ENCODE measurements at places on chromosomes 11 and 22. TPM values are rescaled to one million over a fixed set of nuclear protein-coding genes. Genes with fewer than 3 reads are reported as not detected.

OR10AG1 gene
- not detected for total RNA-seq

GRCh38 chr11:32435152-32435480 is 223 bp downstream of the WT1 start:
- peak overlapping the region; percentile 74 for H3K27ac ChIP-seq
- H3K4me1 ChIP-seq: no peaks in the 10 kb centered on the region
- DNase-seq: no peak
- peaks cover 18% of the 10 kb centered on the region for H3K27me3 ChIP-seq
- H3K36me3 ChIP-seq: no peaks in the 10 kb centered on the region

- peak; percentile 18 for DNase-seq
- H3K27me3 ChIP-seq: peaks cover 17% of the 10 kb centered on the region
- H3K4me3 ChIP-seq: no peak overlapping the region
- no peaks in the 10 kb centered on the region for H3K36me3 ChIP-seq
- H3K27ac ChIP-seq: no peak overlapping the region
- peaks cover 5% of the 10 kb centered on the region for H3K4me1 ChIP-seq
Measured at GRCh38 chr22:29308791-29309262, 2.4 kb downstream of the GAS2L1 start.

GRCh38 chr22:47695176-47695575 is 932.7 kb downstream of the TBC1D22A start:
- no peaks in the 10 kb centered on the region for H3K4me1 ChIP-seq
- no peaks in the 10 kb centered on the region for H3K27me3 ChIP-seq
- H3K4me3 ChIP-seq: no peak overlapping the region
- H3K27ac ChIP-seq: no peak overlapping the region

MIAT gene
- total RNA-seq: 52.2 TPM

DNA sequence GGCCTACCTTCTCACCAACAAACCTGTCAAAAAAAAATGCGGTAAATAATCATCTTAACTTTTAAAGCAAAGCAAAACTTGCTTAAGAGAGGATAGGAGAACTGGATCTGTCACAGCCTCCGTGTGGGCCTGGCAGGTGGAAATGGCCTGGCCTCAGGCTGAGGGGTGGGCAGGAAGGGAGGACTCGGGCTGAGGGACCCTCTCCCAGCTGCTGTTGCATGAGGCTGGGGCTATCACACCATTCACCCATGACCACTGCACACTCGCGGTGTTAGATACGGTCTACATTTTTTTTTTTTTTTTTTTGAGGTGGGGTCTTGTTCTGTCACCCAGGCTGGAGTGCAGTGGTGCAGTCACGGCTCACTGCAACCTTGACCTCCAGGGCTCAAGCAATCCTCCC is 24.5 kb downstream of the ARHGAP1 start:
- H3K36me3 ChIP-seq: peaks cover 34% of the 10 kb centered on the region
- H3K4me1 ChIP-seq: peaks cover 64% of the 10 kb centered on the region
- no peak overlapping the region for H3K4me3 ChIP-seq
- no peak overlapping the region for H3K27ac ChIP-seq
- no peaks in the 10 kb centered on the region for H3K27me3 ChIP-seq

KRTAP5-9 gene
- total RNA-seq: not detected

DNA sequence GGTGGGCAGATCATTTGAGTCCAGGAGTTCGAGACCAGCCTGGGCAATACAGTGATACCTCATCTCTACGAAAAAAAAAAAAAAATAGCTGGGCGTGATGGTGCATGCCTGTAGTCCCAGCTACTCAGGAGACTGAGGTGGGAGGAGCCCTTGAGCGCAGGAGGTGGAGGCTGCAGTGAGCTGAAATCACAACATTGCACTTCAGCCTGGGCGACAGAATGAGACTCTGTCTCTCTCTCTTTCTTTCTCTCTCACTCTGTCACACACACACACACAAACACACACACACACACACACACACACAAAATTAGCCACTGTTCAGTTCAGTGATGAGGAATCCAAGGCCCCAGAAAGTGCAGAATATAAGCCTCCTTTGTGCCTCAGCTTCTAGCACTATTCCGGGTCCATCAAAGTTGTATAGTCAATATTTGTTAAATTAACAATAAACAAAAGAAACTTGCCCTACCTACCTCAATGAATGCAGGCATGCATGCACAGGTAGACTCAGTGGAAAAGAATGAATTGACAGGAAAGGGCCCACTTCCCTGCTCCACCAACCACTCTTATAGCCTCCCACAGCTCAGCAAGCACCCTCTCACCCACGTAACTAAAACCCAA is 3.9 kb upstream of the SMIM35 start:
- no peaks in the 10 kb centered on the region for H3K27me3 ChIP-seq
- H3K27ac ChIP-seq: no peak overlapping the region
- H3K36me3 ChIP-seq: no peaks in the 10 kb centered on the region
- no peak overlapping the region for H3K4me3 ChIP-seq
- DNase-seq: no peak
- H3K4me1 ChIP-seq: no peaks in the 10 kb centered on the region

- no peak overlapping the region for H3K27ac ChIP-seq
- no peaks in the 10 kb centered on the region for H3K36me3 ChIP-seq
- no peak overlapping the region for H3K4me3 ChIP-seq
- no peaks in the 10 kb centered on the region for H3K4me1 ChIP-seq
- H3K27me3 ChIP-seq: peaks cover 39% of the 10 kb centered on the region
Measured at GRCh38 chr11:119419834-119420492, 3.0 kb downstream of the THY1 start.

SLC22A12 gene
- not detected for total RNA-seq

- no peaks in the 10 kb centered on the region for H3K36me3 ChIP-seq
- no peak for DNase-seq
- no peaks in the 10 kb centered on the region for H3K27me3 ChIP-seq
- peaks cover 30% of the 10 kb centered on the region for H3K4me1 ChIP-seq
Measured at GRCh38 chr11:14309425-14310192, 49.4 kb downstream of the RRAS2 start.

GRCh38 chr11:103729617-103730016 is 306.8 kb upstream of the DDI1 start:
- no peak for DNase-seq
- H3K27me3 ChIP-seq: no peaks in the 10 kb centered on the region
- no peak overlapping the region for H3K4me3 ChIP-seq
- no peak overlapping the region for H3K27ac ChIP-seq
- no peaks in the 10 kb centered on the region for H3K36me3 ChIP-seq

- H3K27ac ChIP-seq: no peak overlapping the region
- no peaks in the 10 kb centered on the region for H3K36me3 ChIP-seq
- H3K4me1 ChIP-seq: no peaks in the 10 kb centered on the region
- DNase-seq: no peak
Measured at GRCh38 chr22:26974914-26975803, 317.8 kb downstream of the MIAT start.

DNA sequence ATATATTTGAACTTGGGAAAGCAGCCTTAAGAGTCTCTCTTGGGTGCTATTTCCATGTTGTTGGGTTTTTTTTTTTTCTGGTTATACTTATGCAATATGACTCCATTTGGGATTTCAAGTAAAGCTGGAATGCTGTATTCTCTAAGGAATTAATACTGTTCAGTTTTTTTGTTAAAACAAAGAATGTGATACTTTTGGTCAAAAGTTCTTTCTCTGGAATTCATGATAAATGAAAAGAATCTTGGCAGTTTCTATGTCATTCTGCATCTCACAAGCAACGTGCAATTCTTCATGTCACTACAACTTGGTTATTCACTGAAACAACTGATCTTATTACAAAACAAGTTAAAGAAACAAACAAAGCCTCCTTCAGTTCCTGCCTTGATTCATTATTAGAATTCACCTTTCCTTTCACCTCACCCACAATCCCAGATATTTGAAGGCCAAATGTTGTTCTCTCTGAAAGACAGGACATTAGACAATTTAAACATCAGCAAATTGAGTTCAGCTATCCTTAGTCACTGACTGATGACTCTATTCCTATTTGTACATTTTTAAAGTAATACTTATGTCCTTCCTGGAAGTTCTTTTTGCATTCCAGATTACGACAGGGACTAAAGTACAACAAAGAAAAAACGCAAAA is 176.2 kb downstream of the SBF2 start:
- no peak overlapping the region for H3K27ac ChIP-seq
- no peaks in the 10 kb centered on the region for H3K4me1 ChIP-seq
- no peaks in the 10 kb centered on the region for H3K27me3 ChIP-seq
- DNase-seq: no peak
- no peaks in the 10 kb centered on the region for H3K36me3 ChIP-seq
- H3K4me3 ChIP-seq: no peak overlapping the region

DNA sequence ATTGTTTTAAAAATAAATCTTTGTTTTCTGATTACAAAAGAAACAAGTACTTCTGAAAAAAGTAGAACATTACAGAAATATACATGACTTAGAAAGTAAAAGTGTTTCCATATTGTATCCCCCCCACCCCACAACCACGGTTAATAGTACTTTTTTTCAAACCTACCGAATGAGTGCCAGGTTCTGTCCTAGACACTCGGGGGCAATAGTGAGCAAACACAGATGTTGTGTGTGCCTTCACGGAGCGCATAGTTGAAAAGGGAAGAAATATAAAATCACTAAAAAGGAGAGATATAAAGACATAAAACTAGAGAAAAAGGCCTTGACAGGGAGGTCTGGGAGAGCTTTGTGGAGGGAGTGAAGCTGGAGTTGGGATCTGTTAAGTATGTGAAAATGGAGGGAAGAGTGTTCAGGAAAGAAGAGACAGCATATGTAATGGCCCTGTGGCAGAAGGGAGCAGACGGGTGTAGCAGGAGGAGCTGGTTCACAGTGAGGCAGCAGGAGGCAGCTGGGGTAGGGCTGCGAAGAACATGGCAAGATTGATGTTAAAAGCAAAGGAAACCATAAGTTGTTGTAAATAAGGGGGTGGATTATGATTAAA is 42.1 kb upstream of the ALX4 start:
- no peaks in the 10 kb centered on the region for H3K4me1 ChIP-seq
- DNase-seq: no peak
- no peak overlapping the region for H3K27ac ChIP-seq
- H3K27me3 ChIP-seq: no peaks in the 10 kb centered on the region
- no peak overlapping the region for H3K4me3 ChIP-seq

DNA sequence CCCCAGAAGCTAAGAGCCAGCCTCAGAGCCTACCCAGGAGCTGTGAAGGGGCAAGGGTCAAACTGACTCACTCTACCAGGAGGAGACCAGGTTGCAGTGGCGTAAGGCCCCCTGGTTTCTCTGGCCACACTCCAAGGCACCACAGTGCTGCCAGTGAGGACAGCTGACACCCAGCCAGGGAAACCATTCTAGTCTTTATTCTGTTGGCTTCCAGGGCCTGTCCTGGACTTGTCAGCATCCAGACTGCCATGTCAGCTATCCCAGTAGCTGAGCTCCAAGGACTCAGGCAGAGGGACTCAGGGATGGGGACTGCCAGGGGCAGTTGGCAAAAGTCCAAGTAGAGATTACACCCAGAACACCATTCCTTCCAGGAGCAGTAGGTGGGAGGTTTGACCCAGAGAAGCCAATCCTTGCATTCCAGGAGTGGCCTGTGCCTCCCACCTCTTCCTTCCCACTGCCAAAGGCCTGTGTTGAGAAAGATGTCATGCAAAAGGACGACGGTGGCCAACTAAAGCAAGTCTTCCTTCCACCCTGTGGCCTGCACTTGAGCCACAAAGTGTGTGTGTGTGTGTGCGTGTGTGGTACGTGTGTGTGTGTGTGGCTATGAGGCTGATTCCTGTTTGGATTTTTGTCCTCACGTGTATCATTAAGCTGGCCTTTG is 3.6 kb upstream of the MAPK8IP1 start:
- H3K27me3 ChIP-seq: no peaks in the 10 kb centered on the region
- no peak overlapping the region for H3K4me3 ChIP-seq
- DNase-seq: no peak
- H3K27ac ChIP-seq: no peak overlapping the region

- peaks cover 17% of the 10 kb centered on the region for H3K4me1 ChIP-seq
- no peaks in the 10 kb centered on the region for H3K36me3 ChIP-seq
- H3K4me3 ChIP-seq: no peak overlapping the region
- H3K27me3 ChIP-seq: no peaks in the 10 kb centered on the region
Measured at GRCh38 chr22:30892731-30893221, 75.8 kb downstream of the MORC2 start.

- H3K36me3 ChIP-seq: no peaks in the 10 kb centered on the region
- no peak overlapping the region for H3K4me3 ChIP-seq
- no peak overlapping the region for H3K27ac ChIP-seq
- peaks cover 10% of the 10 kb centered on the region for H3K4me1 ChIP-seq
- no peak for DNase-seq
- H3K27me3 ChIP-seq: peaks cover 8% of the 10 kb centered on the region
Measured at GRCh38 chr11:852762-853161, 10.1 kb downstream of the TSPAN4 start.

- no peaks in the 10 kb centered on the region for H3K4me1 ChIP-seq
- no peak overlapping the region for H3K4me3 ChIP-seq
- no peaks in the 10 kb centered on the region for H3K36me3 ChIP-seq
- DNase-seq: no peak
Measured at GRCh38 chr11:115996808-115997188, 492.6 kb upstream of the CADM1 start.

- H3K27ac ChIP-seq: no peak overlapping the region
- no peaks in the 10 kb centered on the region for H3K36me3 ChIP-seq
Measured at GRCh38 chr22:45072322-45072903, 62.6 kb upstream of the PHF21B start.

DNA sequence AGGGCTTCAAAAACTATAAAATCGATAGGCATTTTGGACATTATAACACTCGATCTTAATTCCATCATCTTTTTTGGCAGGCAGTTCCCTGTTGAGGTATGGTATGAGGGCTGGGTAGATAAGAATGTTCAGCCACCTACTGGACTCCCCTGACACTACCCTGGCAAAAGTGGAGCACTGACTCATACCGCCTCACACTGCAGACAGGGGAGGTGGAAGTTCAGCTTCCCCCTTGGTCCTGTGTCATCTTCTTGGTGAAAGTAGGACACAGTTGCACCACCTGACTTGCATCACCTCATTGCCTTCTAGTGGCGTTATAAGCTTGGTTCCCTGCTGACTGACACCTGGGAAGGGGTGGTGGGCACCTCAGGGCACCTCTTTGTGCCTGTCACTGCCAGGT is 30.4 kb downstream of the PAAF1 start:
- H3K36me3 ChIP-seq: peaks cover 12% of the 10 kb centered on the region
- H3K27ac ChIP-seq: no peak overlapping the region
- H3K27me3 ChIP-seq: no peaks in the 10 kb centered on the region

DNA sequence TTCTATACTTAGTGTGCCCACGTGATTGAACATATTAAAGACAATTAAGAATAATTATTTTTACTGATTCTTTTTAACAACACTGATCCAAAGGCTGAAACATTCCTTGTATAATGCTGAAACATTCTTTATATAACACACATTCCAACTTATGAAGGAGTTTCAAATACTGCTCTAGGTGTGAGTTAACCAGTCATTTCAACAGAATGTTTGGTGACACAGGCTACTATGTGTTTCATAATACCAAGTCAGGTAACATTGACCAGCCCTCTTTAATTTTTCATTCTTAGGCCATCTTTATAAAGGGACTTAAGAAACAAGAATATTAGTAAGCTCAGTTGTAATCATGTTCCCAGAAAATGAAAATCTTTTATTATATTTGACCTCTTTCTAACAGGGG is 136.6 kb downstream of the ELP4 start:
- H3K36me3 ChIP-seq: no peaks in the 10 kb centered on the region
- H3K4me1 ChIP-seq: no peaks in the 10 kb centered on the region
- no peak overlapping the region for H3K4me3 ChIP-seq
- no peak overlapping the region for H3K27ac ChIP-seq

- H3K36me3 ChIP-seq: no peaks in the 10 kb centered on the region
- no peak overlapping the region for H3K27ac ChIP-seq
- H3K27me3 ChIP-seq: no peaks in the 10 kb centered on the region
- peaks cover 13% of the 10 kb centered on the region for H3K4me1 ChIP-seq
- H3K4me3 ChIP-seq: no peak overlapping the region
Measured at GRCh38 chr22:46663001-46663400, 42.8 kb downstream of the GRAMD4 start.

Data from CD8-positive, alpha-beta memory T cell (primary cell).